ENCODE measurements at places on chromosomes 4 and X.
A peak's percentile ranks its signal among the peaks of the same experiment; 100 is the strongest.

DNA sequence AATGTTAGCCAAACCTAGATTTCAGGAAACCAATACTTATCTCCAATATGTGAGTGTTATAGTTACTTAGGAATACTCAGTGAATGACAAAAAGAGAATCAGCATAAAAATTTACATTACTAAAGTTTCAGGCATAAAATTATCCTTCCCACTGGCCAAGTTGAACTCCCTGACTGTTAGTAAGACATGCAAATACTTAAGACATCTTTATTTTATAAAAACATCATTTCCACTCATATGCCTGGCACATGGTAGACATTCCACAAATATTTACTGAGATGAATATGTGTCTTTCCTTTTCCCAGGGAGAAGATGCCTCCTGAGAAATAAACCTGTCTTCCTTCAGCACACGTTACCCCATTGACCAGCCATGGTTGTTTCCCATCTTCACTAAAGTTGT is 7.3 kb downstream of the VEGFD start:
- DNase-seq = no peak

GRCh38 chr4:83054928-83055327 is 19.9 kb downstream of the COPS4 start:
- DNase-seq = no peak

- no peak for DNase-seq
These were observed 10.2 kb upstream of the INTU start for GRCh38 chr4:127622621-127622920.

- DNase-seq = no peak
These were observed 191.4 kb upstream of the NHS start for GRCh38 chrX:17183566-17183965.

GRCh38 chrX:19991350-19991718 is 473 bp upstream of the BCLAF3 start:
- no peak for DNase-seq

DNA sequence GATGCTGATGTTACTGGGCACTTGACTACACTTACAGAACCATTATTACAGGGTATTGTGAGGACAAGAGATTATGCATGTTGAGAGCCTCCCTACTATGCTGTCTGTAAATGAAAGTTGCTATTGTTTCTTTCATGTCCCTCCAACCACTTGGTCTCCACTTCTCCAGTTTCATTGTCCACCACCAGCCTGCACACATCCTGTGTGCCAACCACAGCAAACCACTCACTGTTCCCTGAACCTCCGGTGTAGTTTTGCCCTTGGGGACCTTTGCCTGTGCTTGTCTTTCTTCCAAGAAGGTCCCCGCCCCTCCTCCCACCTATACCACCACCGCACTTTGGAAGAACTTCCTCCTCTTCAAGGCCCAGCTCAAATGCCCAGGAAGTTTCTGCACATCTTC is 43.1 kb upstream of the AFF2 start:
- DNase-seq = peak; percentile 31

DNA sequence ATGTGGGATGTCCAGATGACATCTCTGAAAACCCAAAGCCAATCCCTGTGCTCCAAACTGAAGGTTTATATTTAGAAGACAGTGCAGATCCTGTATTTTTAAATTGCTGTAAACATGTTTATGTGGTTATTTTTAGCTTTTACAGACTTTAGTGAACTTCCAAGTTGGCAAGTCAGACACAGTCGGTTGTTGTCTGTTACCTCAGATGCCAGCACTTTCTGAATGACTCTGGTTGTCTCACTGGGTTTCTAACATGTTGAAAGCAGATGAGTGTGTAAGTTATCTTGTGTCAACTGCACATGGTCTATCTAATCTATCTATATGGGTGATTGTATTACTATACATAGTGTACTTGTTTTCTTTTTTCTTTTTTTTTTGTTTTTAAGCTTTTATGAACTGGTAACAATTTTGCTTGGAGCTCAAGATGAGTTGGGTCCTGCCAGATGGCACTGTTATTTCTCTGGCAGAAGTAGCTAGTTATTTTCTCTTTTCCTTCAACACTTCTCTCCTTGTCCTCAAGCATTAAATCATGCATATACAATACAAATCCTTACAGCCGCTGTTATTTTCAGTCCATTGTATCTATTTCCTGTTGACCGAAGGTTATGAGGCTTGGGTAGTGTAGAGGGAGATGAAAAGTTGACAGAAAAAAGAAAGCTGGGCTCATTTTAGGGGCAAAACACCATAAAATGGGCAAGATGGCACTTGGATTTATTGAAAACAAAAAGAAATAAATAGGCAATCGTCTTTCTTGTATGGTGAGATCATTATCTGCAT is 66.3 kb downstream of the GAB1 start:
- DNase-seq = no peak

DNA sequence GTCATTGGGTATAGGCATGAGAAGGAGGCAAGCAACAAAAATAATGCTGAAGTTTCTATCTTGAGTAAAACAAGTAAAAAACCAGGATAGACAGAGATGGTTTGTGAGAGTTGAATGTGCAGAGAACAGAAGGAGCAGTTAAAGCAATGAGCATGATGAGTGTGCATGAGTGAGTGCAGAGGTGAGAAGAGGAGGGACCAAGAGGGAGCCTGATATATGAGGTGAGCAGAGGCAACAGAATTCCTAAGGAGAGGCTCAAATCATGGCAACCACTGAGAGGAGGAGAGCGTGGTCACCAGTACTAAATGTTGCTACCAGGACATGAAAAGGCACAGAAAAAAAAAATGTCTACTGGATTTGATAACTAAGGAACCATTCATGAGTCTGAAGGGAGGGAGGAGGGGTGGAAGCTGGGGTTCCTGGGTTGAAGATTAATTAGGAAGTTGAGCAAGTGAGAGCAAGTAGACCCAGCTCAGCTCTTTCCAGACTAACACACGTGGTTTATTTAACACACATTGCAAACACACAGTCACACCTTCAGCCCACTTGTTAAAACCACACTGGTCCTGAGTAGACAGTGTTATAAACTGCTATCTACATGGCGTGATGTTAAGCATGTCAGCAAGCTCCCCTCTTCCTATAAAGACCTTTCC is 69.0 kb upstream of the IQCM start:
- no peak for DNase-seq

Data from CMK (cell line).